Stimulated activated naive CD4-positive, alpha-beta T cell (primary cell): ENCODE measurements at places on chromosomes 4 and X.

- no peak for DNase-seq
Observed at GRCh38 chr4:77465271-77465670, 140.3 kb upstream of the CXCL13 start.

DNA sequence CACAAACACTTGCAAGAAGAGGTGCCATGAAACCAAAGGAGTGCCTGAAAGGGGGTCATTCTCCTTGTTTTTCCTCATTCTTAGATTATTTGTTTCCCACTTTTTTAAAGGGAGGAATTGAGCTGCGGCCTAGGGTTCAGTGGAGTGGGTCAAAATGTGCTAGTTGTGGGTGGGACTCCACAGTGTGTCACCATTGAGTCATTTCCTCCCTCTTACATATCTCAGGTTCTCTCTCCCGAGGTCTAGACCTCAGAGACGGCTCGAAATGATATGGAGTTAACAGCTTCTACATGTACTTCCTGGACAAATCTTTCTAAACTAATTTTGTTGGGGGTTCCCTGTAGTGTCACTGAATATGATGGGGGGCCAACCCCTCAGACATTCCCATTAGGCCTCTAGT, 328.4 kb upstream of the SPANXN1 start:
- no peak for DNase-seq

GRCh38 chrX:32408389-32408788, 803.0 kb downstream of the DMD start:
- no peak for DNase-seq

DNA sequence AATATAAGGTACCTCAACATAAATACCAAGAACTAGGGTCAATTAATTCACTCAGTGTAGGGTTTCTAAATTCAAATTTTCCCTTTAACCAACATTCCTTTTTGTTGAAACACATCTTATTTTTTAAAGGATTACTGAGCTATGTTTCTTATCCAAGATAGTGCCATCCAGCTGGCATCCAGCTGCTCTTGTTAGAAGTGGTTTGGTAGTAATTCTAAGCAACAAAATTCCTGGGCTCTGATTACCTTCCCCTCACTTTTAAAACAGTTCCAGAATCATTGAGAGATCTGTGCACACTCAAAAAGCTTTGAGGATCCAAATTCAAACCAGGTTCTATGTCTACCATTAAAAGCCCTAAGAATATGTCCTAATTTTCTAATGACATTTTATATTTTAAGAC, 583.7 kb downstream of the TRIML1 start:
- no peak for DNase-seq
